Gastrocnemius medialis (tissue), 4 donors: ENCODE measurements at places on chromosomes 12 and 14. TPM values are rescaled to one million over a fixed set of nuclear protein-coding genes. Genes with fewer than 3 reads are reported as not detected.

- no peaks in the 10 kb centered on the region for H3K27me3 ChIP-seq
- no peak overlapping the region for H3K27ac ChIP-seq
- H3K36me3 ChIP-seq, result no peaks in the 10 kb centered on the region
- DNase-seq, result no peak
- H3K4me3 ChIP-seq, result no peak overlapping the region
Measured at GRCh38 chr14:49424436-49425331, 161.5 kb downstream of the RPS29 start.

The SHMT2 gene
- total RNA-seq, result 50.4 TPM

DNA sequence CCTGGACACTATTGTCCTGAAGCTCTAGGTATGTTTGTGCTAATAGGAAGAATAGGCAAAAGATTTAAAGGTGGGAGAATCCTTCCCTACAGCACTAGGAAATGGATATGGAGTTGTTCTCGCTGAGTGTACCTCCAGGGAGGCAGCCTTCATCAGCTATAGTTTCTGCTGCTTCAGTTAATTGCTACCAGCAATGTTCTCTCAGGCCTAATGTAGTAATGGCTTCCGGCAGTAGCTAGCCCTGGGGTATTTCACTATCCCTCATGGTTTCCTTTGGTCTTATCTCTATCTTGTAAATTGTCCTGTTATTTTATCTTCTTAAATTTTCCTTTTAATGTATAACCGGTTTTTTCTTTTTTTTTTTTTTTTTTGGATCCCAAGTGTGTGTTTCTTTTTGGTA is 9.3 kb upstream of the CLEC12A start:
- no peak for DNase-seq
- H3K36me3 ChIP-seq, result no peaks in the 10 kb centered on the region
- H3K4me1 ChIP-seq, result no peaks in the 10 kb centered on the region

DNA sequence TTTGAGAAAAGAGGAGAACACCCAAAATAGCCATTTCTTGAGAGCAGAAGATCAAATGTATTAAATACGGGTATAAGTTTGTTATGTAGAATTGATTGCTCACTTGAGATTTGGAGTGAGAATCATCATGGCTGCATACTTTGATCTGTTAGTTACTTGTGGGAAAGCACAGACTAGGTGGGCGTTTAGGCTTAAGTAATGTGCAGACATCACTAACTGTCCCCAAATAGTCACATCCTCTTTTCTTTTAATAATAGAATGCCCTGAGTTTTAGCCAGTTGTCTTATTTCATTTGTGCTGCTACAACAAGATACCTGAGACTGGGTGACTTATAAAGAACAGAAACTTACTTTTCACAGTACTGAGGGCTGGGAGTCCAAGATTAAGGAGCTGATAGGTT is 14.3 kb upstream of the GTF2A1 start:
- no peaks in the 10 kb centered on the region for H3K36me3 ChIP-seq
- no peaks in the 10 kb centered on the region for H3K4me1 ChIP-seq
- no peak overlapping the region for H3K27ac ChIP-seq
- DNase-seq, result no peak

GRCh38 chr12:107847830-107848229 is 73.3 kb downstream of the ASCL4 start:
- H3K4me1 ChIP-seq, result peaks cover 10% of the 10 kb centered on the region
- no peak overlapping the region for H3K27ac ChIP-seq
- H3K36me3 ChIP-seq, result no peaks in the 10 kb centered on the region

The LGR5 gene
- total RNA-seq, result 8.9 TPM

The TUNAR gene
- not detected for total RNA-seq

DNA sequence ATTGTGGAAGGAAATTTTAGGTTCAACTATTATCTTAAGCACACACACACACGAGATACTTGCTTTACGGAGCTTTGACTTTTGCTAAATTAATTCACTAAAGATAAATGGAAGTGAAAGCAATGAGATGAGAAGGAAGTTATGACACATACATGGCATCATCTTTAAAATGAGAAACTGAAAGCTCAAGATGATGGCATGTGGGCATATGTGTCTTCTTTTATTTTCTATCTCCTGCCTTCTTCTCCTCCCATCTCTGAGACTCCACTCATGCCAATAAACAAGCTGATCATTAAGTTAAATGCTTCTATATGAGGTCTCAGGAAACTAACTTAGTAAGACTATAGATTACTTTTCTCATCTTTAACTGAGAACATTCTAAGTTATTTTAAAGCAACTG is 216.7 kb downstream of the MED13L start:
- H3K4me1 ChIP-seq, result peaks cover 75% of the 10 kb centered on the region
- H3K27me3 ChIP-seq, result no peaks in the 10 kb centered on the region
- no peak overlapping the region for H3K4me3 ChIP-seq
- no peaks in the 10 kb centered on the region for H3K36me3 ChIP-seq

DNA sequence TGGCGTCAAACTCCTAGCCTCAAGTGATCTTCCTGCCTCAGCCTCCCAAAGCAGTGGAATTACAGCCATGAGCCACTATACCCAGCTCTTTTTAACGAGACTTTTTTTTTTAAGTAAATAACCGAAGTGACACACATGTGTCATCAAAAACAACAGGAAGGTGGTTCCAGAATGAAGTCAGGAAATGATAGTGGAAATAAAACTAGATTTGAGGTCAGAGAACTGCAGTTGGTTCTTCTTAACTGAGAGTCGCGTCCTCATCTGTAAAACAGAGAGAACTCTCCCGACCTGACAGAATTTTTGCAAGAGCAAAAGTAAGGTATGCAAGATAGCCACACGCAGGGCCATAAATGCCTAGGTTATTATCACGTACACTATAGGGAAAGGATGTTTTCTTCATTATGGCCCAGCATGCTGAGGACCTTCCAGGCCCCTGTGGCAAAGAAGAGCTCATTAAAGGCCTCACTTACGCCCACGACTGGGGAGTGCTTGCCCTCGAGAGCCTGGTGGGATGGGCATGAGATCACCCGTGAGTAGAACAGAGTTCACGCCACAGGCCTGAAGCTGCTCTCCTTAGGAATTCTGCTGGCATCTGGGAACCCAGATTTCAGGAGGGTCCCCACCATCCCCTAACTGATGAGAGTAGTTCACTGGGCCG is 67.2 kb downstream of the SCARB1 start:
- no peaks in the 10 kb centered on the region for H3K27me3 ChIP-seq
- DNase-seq, result no peak
- H3K27ac ChIP-seq, result no peak overlapping the region
- no peak overlapping the region for H3K4me3 ChIP-seq

- no peak overlapping the region for H3K4me3 ChIP-seq
- H3K36me3 ChIP-seq, result no peaks in the 10 kb centered on the region
- no peak overlapping the region for H3K27ac ChIP-seq
- no peak for DNase-seq
Measured at GRCh38 chr14:81990312-81990761, 456.7 kb upstream of the SEL1L start.

The SMIM41 gene
- total RNA-seq, result not detected

The PTGER2 gene
- total RNA-seq, result not detected

- no peaks in the 10 kb centered on the region for H3K27me3 ChIP-seq
- H3K4me3 ChIP-seq, result no peak overlapping the region
- no peak for DNase-seq
- H3K4me1 ChIP-seq, result no peaks in the 10 kb centered on the region
- no peak overlapping the region for H3K27ac ChIP-seq
Measured at GRCh38 chr12:65004270-65004669, 116.8 kb downstream of the WIF1 start.

GRCh38 chr14:80764496-80764895 is 177.0 kb downstream of the CEP128 start:
- no peak overlapping the region for H3K4me3 ChIP-seq
- no peak for DNase-seq
- H3K27me3 ChIP-seq, result no peaks in the 10 kb centered on the region
- H3K36me3 ChIP-seq, result no peaks in the 10 kb centered on the region
- H3K27ac ChIP-seq, result no peak overlapping the region

The SSPN gene
- 30.4 TPM for total RNA-seq

DNA sequence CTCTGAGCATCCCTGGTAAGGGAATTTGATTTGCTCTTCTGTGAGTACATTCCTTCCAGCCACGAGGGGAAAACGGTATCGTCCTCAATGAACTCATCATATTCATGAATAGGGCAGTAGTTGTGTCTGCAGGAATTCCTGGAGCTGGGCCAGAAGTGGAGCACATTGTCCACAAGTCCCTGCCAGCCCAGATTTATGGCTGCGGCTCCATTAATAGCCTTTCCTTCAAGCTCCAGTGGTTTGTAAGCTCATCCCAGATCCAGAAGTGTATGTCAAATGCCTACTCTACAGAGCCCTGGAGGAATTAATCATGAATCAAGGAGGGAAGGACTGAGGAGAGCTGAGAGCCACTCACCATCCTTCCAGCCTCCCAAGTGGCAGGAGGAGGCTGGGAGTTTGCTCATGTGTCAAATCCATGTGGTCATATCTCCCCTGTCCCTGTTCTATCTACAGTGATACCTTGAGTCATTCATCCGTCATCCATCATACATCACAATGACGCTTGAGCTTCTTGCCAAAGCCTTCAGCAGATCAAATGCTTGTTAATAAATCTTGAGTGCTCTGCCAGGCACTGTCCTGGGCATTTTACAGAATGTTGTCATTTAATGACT is 65.5 kb downstream of the SVOP start:
- H3K27ac ChIP-seq, result no peak overlapping the region
- no peaks in the 10 kb centered on the region for H3K36me3 ChIP-seq
- H3K27me3 ChIP-seq, result no peaks in the 10 kb centered on the region
- DNase-seq, result peak; percentile 43
- H3K4me1 ChIP-seq, result peaks cover 4% of the 10 kb centered on the region

The PZP gene
- total RNA-seq, result not detected

GRCh38 chr12:95755261-95755865 is 35.2 kb downstream of the NTN4 start:
- DNase-seq, result no peak
- no peak overlapping the region for H3K4me3 ChIP-seq
- H3K27ac ChIP-seq, result no peak overlapping the region
- no peaks in the 10 kb centered on the region for H3K27me3 ChIP-seq
- H3K36me3 ChIP-seq, result no peaks in the 10 kb centered on the region
- H3K4me1 ChIP-seq, result peaks cover 7% of the 10 kb centered on the region

The SETD1B gene
- 6.3 TPM for total RNA-seq

- DNase-seq, result no peak
- H3K4me3 ChIP-seq, result no peak overlapping the region
- H3K27ac ChIP-seq, result peak overlapping the region; percentile 98
- H3K4me1 ChIP-seq, result peaks cover 64% of the 10 kb centered on the region
- H3K27me3 ChIP-seq, result no peaks in the 10 kb centered on the region
Measured at GRCh38 chr12:614411-614970, 48.8 kb downstream of the NINJ2 start.

DNA sequence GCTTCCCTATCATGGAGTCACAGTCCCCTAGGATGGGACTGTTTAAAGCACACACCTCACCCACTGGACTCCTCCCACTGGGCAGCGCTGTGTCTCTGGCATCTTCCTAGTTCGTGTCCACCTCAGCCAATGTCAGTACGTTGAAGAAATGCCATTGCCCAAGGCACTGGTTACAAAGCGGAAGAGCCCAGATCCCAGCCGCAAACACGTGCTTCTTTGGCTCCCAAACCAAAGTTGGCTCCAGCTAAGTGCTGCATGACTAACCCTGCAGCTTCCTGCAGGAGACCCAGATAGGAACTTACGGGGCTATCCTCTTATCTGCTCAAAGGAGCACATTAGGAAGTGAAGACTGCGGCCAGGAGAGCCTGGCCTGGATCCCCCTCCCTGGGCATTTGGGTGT is 9.3 kb downstream of the SYNE3 start:
- H3K27ac ChIP-seq, result peak overlapping the region; percentile 84
- peak; percentile 84 for DNase-seq
- H3K36me3 ChIP-seq, result no peaks in the 10 kb centered on the region
